ENCODE measurements at places on chromosomes 13 and 19.

GRCh38 chr13:110306340-110306959, 507 bp downstream of the COL4A1 start:
- no peak for DNase-seq

DNA sequence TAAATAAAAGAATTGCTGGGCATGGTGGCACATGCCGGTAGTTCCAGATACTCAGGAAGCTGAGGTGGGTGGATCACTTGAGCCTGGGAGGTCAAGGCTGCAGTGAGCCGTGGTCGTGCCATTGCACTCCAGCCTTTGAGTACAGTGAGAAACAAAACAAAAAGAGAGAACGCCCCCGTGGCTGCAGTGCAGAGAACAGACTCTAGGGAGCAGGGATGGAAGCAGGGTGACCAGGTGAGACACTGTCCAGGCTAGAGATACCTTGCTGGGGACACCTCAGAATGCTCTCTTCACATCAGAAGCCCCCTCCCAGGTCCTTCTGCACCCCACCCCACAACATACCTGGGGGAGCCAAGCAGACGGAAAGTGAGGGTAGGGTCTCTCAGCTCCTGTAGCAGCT, 24.8 kb downstream of the MAP4K1 start:
- no peak for DNase-seq

DNA sequence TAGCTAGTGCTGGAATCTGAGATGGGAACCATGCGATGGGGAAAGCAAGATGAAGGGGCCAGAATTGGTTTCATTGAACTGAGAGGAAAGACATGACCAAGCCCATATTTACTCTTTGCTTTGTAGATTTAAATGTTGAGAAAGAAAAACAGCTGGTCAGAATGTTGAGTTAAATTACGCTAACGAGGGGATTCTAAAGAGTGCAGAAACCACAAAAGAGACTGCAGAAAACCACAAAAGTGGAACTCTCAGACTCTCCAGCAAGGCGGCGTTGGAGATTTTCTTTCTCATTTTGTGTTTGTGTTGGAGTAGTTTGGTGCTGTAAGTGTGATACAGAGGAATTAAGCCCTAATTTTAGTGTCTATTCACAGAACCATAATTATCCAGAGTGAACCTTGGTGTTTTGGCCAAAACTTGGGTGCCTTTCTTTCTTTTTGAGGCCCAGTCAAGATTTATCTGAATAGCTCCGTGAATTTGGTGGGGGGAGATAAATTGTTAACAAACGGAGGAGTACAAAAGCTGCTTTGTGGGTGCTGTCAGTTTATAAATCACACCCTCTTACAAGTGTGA, 26.3 kb downstream of the SAE1 start:
- DNase-seq = no peak

- DNase-seq = no peak
These were observed at the start of gene ANKLE1 for GRCh38 chr19:17281391-17282304. TSS of gene ANKLE1 (plus strand) at chr19:17281901. CDS start at chr19:17281921, 20 bp downstream.

DNA sequence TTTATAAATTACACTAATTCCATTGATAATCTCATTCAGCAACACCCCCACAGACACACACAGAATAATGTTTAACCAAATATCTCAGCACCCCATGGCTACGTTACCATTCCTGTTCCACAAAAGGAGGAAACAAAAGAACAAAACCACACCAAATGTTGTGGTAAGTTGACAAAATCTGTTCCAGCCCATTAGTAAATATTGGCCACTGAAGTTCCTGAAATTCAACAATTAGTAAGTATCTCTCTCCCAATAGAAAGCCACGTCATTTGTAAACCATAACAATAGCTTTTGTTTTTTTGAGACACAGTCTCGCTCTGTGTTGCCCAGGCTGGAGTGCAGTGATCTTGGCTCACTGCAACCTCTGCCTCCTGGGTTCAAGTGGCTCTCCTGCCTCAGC, 2.3 kb upstream of the FCAR start:
- no peak for DNase-seq

- DNase-seq = no peak
These were observed 9.9 kb downstream of the RFX2 start for GRCh38 chr19:6100284-6100915.

GRCh38 chr13:46160471-46161066, 21.4 kb downstream of the LCP1 start:
- DNase-seq = peak; percentile 24

- peak; percentile 28 for DNase-seq
These were observed 12.4 kb downstream of the ATP12A start for GRCh38 chr13:24692561-24692960.

DNA sequence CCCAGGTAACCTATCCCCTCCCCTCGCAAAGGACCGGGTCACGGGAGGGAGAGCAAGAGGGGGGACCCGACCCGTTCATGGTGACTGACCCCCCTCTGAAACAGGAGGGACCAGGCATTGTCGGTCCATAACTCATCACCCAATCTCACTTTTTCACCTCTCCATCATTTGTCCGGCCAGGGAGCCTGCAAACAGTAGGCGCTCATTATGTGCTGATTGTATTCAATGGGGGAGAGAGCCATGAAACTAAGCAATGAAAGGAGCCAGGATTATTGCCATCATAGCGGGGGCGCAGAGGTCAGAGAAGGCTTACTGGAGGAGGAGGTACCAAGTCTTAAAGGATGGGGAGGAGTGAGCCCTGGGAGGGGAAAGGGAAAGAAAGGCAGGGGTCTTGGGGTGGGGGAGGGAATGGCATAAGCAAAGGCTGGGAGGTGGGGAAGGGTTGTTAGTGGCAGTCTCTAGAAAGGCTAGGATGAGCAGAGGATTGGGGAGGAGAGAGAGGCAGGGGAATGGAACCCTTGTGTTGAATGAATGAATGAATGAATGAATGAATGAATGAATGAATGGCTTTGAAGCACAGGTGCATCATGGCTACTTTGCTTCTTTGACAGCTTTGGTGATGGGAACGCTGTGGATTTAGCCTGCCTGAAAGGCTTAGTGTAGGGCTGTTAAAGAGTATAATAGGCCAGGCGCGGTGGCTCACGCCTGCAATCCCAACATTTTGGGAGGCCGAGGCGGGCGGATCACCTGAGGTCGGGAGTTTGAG, 1.4 kb downstream of the SHFL start:
- no peak for DNase-seq

DNA sequence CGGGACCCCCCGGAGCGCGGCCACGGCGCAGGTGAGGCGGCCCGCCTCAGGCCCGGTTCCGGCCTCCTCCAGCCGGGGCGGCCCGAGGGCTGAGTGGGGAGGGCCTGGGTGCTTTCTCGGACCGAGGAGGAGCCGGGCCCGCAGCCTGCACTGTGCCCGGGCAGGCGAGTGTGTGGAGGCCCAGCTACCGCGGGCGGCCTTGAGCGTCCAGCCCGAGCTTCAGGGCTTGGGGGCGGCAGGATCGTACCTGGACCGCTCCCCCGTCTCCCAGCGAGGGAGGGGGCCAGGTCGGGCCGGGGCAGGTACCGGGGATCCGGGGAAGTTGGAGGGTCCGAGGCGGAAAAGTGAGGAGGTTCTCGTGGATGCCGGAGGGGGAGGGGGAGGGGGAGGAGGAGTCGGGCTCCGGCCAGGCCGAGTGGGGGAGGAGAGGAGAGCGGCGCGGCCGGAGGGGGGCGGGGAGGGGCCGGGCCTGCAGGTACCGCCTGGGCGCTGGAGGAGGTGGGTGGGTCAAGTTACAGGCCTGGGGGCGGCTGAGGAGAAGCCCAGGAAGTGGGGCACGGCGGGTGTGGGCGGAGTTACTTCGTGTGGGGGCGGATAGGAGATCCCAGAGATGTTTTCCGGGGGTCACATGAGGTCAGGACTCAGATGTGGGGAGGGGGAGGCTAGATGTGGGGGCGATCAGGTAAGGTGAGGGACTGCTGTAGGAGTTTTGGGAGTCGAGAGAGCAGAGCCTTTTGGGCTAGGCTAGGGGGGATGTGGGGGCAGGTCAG, 545 bp downstream of the NACC1 start:
- DNase-seq = no peak

- DNase-seq = no peak
These were observed 102.1 kb upstream of the TSC22D1 start for GRCh38 chr13:44678197-44678596.

- no peak for DNase-seq
These were observed 590.3 kb upstream of the MIR17HG start for GRCh38 chr13:90757127-90757680.

DNA sequence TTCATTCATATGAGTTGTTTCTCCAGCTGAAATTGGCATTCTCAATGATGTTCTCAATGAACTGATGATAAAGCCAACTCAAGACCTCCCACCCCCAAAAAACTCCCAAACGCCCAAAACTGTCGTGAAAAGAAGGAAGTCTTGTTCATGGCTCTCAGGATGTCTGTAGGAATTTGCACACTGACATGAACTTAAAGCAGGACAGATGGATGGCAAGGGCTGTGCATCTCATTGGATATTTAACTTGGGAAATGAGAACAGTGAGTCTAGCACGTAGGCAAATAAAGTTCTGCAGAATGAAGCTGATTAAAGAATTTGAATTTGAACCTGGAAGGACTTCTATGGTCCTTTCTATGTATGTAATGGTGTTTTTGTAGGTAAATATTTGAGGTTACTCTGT, 305.7 kb downstream of the SHISA2 start:
- no peak for DNase-seq

- DNase-seq = no peak
These were observed 10.8 kb downstream of the CFD start for GRCh38 chr19:870314-870713.

DNA sequence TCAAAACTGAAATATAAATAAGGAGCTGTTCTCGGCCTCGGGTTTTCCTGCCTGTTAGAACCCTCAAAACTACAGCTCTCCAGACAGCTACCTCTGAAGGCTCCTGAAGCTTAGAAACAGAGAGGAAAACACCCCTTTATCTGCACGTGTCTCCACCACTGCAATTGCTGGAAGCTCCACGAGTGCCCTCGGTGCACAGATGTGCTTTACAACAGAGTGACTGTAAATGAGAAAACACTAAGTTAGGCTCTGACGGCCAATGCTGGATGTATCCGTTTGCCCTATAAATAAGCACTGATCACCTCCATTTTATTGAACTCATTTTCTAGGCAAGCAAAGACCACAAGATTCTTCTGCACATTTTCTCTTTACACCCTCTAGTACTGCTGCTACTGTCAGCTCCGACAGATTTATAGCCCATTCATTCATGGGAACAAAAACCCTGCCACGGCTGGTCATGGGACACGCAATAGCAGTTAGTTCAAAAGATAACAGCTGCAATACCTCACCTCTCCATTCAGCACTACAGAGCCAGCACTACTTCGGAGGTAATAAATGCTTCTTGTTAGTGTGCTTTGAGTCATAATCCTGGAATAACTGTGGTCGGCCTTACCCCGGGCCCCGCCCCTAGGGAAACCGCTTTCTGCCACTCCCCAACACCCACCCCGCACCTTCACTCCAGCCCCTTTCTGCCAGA, 241.1 kb upstream of the ZNF507 start:
- DNase-seq = no peak

- no peak for DNase-seq
These were observed 31.0 kb downstream of the CAPN12 start for GRCh38 chr19:38713227-38713649.

GRCh38 chr13:40245567-40245966, 420.9 kb downstream of the FOXO1 start:
- DNase-seq = no peak

DNA sequence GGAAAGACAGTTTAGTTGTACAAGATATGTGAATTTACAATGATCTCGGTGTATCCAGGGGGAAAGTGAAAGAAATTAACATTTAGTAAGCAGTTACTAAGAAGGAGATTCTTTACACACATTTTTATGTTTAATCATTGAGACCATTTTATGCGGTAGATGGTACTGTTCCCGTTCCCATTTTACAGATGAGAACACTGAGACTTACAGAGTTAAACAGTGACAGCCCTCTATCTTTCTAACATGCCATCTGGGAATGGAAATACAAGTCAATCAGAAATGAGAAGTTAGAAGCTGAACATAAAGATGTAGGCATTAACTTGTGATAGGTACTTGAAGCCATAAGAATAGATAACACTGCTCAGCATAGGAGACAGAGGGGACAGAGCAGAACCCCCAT, 144.9 kb downstream of the VWA8 start:
- DNase-seq = no peak

GRCh38 chr13:43263047-43263446, 239.7 kb downstream of the DNAJC15 start:
- no peak for DNase-seq

GRCh38 chr13:20721454-20722357, 18.2 kb downstream of the IL17D start:
- DNase-seq = no peak

DNA sequence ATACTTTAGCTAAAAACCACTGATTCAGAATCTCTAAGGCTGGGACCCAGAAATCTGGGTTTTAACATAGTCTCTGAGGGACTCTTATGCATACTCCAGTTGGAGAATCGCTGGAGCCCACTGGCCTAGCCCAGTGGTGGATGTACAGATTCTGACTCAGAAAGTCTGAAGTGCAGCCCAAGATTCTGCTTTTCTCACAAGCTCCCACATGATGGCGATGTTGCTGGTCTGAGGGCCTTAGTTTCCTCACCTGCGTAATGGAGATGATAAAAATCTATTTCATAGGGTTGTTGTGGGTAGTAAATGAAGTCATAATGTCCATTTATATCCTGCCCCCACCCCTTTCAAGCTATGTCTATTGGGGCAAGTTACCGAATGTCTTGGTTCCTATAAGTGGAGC, 7.7 kb upstream of the CDADC1 start:
- no peak for DNase-seq

DNA sequence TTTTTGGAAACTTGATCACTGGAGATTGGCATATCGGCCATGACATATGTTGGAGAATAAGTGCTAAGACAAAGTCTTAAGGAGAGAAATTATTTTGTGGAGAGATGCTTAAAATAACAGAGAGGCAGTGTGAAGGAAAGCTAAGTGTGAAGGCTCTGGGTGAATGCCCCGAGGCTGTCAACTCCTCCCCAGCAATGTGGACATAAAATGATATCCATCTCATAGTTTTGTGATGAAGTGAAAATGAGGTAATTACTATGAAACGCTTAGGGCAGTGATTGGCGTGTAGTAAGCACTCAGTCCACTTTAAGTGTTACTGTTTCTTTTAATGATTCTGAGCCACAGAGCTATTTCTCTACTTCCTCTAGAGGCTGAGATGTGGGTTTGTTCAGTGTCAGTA, 195.8 kb upstream of the KLF12 start:
- no peak for DNase-seq

GRCh38 chr19:32350471-32350865, 5.1 kb downstream of the ZNF507 start:
- no peak for DNase-seq

DNA sequence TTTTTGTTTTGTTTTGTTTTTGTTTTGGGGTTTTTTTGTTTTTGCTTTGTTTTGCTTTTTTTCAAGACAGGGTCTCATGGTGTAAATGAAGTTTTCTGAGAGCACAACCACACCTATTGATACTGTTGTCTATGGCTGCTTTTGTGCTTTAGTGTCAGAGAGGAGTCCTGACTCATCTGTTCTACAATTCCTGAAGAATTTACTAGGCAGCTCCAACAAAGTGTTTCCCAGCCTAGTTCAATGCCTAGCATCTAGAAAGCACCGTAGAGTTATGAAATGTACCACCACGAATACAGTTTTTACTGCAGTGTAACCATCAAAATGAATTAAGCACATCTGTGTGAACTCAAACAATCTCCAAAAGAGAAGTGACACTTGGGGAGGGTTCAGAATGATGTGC, 21.2 kb downstream of the SAFB start:
- no peak for DNase-seq

GRCh38 chr13:89930861-89931260, 1416.6 kb upstream of the MIR17HG start:
- DNase-seq = no peak

All from non-pigmented ciliary epithelial cell (primary cell).